Muscle of leg (tissue), 16 donors: ENCODE measurements at places on chromosomes 2 and 18. TPM values are rescaled to one million over a fixed set of nuclear protein-coding genes. Genes with fewer than 3 reads are reported as not detected.

EN1 gene
- total RNA-seq: 3.7 TPM

DNAJC5G gene
- total RNA-seq: not detected

MRPL30 gene
- total RNA-seq: 33.4 TPM

TEKT4 gene
- not detected for total RNA-seq

NOP58 gene
- total RNA-seq: 56.6 TPM

GRCh38 chr2:127392828-127393578 lies 5.2 kb upstream of the MAP3K2 start:
- H3K36me3 ChIP-seq: no peaks in the 10 kb centered on the region
- H3K4me3 ChIP-seq: no peak overlapping the region
- peaks cover 13% of the 10 kb centered on the region for H3K4me1 ChIP-seq
- DNase-seq: no peak
- H3K27ac ChIP-seq: no peak overlapping the region

- no peak for DNase-seq
- no peak overlapping the region for H3K27ac ChIP-seq
- H3K36me3 ChIP-seq: no peaks in the 10 kb centered on the region
- peaks cover 4% of the 10 kb centered on the region for H3K27me3 ChIP-seq
Observed at GRCh38 chr2:156394033-156394741, 42.0 kb upstream of the GPD2 start.

DNA sequence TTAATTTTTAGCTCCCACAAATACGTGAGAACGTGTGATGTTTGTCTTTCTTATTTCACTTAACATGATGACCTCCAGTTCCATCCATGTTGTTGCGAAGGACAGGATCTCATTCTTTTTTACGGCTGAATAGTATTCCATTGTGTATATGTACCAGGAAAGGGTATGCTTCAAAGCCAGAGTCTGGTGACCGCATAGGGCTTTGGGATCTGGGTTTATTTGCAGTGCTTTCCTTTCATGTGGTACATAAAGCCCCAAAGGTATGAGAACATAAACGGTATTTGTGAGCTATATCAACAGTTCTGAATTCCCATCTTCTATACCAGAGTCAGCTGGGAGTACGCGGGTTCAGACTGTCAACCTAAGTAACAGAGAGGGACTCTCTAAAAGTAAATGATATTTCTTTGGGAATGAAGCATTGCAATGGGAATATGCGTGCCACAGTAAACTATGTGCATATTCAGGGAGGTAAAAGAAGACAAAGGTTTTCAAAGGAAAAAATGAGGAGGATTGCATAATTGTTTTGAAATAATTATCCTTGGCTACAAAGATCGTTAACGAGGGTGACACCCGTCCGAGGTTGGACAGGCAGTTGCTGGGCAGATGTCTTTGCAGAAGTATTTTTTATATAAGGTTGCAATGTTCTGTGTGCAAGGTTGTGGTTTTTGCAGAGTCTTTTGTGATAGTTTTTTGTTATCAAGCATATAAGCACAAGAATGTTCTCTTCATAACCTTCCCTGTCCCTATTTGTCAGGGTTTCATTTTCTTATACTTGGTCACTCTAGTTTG lies 24.4 kb downstream of the CRYGD start:
- H3K27ac ChIP-seq: no peak overlapping the region
- no peak for DNase-seq
- H3K4me3 ChIP-seq: no peak overlapping the region
- H3K27me3 ChIP-seq: no peaks in the 10 kb centered on the region

DNA sequence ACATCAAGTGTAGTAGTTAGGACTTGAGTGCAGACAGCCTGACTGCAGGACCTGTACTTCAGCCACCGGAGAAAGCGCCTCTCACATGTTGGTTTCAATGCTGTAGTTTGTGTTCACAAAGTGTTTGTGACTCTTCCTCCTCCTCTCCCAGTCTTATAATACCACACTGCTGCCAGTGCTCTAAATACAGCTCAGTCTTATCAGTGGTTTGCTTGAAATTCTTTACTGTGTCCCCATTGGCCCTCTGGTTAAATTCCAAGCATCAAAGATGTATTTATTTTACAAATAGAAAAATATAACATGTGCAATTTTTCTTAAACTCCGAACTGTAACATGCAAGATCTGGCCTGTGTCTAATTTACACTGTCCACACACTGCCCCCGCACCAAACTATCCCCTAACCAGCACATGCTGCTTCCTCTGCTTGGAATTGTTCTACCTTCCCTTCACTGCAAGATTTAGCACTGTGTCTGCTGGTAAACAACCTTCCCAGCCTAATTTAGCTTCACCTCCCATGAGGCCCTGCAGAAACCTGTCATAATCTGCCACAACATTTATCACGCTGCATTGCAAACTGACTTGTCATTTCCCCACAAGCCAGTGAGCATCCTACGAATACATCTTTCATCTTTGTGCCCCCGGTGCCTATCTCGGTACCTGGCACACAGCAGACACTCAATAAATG lies 77.1 kb downstream of the SUMO1 start:
- H3K36me3 ChIP-seq: no peaks in the 10 kb centered on the region
- no peak for DNase-seq
- H3K27ac ChIP-seq: no peak overlapping the region
- H3K27me3 ChIP-seq: no peaks in the 10 kb centered on the region
- no peaks in the 10 kb centered on the region for H3K4me1 ChIP-seq

- DNase-seq: no peak
- peak overlapping the region; percentile 53 for H3K4me3 ChIP-seq
- no peak overlapping the region for H3K27ac ChIP-seq
- H3K27me3 ChIP-seq: peaks cover 11% of the 10 kb centered on the region
- H3K4me1 ChIP-seq: peaks cover 12% of the 10 kb centered on the region
Observed at GRCh38 chr2:28809927-28810326, 707 bp upstream of the SPDYA start.

DNA sequence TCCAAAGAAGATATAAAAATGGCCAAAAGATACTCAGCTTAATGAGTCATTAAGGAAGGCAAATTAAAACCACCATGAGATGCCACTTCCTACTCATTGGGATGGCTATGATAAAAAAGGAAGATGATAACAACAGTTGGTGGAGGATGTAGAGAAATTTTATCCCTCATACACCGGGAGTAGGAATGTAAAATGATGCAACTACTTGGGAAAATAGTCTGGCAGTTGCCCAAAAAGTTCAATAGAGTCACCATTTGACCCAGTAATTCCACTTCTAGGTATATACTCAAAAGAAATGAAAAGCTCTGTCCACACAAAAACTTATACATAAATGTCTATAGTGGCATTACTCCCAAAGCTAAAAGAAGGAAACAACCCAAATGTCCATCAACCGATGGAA lies 10.1 kb upstream of the SULT1C2 start:
- H3K4me3 ChIP-seq: no peak overlapping the region
- H3K27ac ChIP-seq: no peak overlapping the region
- no peak for DNase-seq
- no peaks in the 10 kb centered on the region for H3K27me3 ChIP-seq

DNA sequence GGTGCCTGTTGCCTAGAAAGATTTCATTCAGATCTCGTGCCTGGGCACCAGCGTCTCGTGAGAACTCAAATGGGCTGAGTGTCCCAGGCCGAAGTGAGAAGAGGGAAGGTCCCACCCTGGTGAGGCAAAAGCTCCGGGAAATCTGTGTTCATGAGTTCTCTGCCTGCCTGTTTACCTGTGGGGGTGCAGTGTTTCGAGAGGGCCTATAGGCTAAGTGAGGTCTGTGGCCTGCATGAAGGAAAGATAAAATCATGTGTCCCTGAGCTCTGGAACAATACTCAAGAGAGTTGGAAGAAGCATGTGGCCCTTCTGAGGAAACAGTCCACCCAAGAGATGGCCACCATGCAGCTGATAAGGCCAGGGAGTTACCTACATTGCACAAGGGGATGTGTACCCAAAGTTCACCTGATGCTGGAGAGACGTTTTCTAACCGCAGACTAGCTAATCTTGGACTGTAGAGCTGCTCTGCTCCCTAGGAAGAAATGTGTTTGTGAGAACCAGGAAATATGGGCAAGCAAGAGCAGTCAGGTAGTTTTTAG lies 63.5 kb upstream of the ST3GAL5 start:
- DNase-seq: no peak
- no peak overlapping the region for H3K4me3 ChIP-seq
- H3K27me3 ChIP-seq: no peaks in the 10 kb centered on the region
- H3K36me3 ChIP-seq: no peaks in the 10 kb centered on the region
- no peak overlapping the region for H3K27ac ChIP-seq
- peaks cover 36% of the 10 kb centered on the region for H3K4me1 ChIP-seq

- H3K27ac ChIP-seq: no peak overlapping the region
- H3K27me3 ChIP-seq: no peaks in the 10 kb centered on the region
- no peak for DNase-seq
- H3K4me3 ChIP-seq: no peak overlapping the region
- no peaks in the 10 kb centered on the region for H3K36me3 ChIP-seq
Observed at GRCh38 chr2:52918551-52918950, 849.1 kb upstream of the CHAC2 start.

DNA sequence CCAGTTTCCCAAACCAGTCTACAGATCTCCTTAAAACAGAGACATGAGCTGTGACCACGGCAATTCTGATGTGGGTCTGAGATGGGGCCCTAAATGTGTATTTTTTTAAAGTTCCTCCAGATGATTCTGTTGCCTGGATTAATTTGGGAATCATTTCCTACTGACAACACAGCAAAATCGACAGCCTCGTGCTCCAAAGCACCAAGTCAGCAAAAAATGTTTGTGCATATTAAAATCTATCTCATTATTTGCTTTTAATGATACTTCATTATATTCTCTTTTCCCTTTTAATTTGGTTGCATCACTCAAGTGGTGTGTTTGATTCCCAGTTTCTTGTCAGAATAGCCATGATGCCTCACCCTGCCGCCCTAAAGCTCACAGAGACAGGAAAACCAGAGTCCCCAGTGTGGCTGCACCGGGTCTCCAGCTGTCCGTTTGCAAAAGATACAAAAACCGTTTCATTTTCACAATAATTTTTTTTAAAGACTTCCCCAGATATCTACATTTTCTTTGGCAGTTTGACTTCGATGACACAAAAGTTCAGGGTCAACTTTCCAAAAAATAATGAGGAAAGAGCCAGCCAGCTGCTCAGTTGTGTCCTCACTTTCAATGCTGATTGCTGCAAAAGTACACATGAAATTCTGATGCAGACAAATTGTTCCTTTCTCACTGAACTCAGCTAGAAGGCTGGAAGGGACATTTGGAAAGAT lies 443.2 kb upstream of the ID2 start:
- DNase-seq: peak; percentile 61
- H3K27me3 ChIP-seq: peaks cover 2% of the 10 kb centered on the region
- H3K27ac ChIP-seq: no peak overlapping the region

DNA sequence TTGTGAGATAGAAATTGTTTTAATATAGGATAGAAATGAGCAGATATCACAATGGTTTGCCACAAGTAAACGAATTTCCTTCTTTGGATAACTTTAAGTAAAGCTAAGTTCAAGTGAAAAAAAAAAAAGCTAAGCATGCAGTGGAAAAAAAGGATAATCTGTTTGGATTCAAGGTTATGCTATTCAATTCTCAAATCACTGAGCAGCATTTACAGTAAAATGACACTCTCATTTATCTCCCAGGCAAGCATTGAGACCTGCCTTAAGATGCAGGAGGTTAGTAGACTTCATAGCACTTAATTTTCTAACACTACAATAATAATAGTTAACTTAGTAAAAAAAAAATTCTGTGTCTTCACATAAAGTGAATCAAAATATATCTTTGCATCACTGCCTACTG lies 351.3 kb downstream of the NRXN1 start:
- no peak overlapping the region for H3K27ac ChIP-seq
- no peaks in the 10 kb centered on the region for H3K36me3 ChIP-seq
- H3K4me1 ChIP-seq: no peaks in the 10 kb centered on the region
- DNase-seq: peak; percentile 57
- H3K4me3 ChIP-seq: no peak overlapping the region

DNA sequence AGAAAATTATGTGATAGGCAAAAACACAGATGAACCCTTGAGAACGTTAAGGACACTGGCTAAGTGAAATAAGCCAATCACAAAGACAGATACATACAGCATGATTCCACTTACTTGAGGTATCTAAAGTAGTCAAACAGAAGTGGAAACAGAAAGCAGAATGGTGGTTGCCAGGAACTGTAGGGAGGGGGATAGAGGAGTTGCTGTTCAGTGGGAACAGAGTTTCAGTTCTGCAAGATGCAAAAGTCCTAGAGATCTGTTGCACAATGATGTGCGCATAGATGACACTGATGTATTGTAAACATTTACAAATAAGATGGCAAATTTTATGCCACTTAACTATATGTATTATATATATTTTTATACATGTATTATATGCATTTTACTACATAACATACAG lies 59.7 kb downstream of the POLE4 start:
- no peak overlapping the region for H3K4me3 ChIP-seq
- no peaks in the 10 kb centered on the region for H3K4me1 ChIP-seq
- peak; percentile 64 for DNase-seq
- H3K36me3 ChIP-seq: no peaks in the 10 kb centered on the region
- no peak overlapping the region for H3K27ac ChIP-seq
- no peaks in the 10 kb centered on the region for H3K27me3 ChIP-seq
